IPS-NIHi11 (cell line): ENCODE measurements at places on chromosomes 13 and 19.

- no peak for DNase-seq
Observed at GRCh38 chr19:28292822-28293500, 920.0 kb downstream of the UQCRFS1 start.

- DNase-seq: no peak
Observed at GRCh38 chr13:37187105-37187504, 81.6 kb upstream of the CSNK1A1L start.

- DNase-seq: no peak
Observed at GRCh38 chr13:53217194-53217593, 188.6 kb downstream of the OLFM4 start.

DNA sequence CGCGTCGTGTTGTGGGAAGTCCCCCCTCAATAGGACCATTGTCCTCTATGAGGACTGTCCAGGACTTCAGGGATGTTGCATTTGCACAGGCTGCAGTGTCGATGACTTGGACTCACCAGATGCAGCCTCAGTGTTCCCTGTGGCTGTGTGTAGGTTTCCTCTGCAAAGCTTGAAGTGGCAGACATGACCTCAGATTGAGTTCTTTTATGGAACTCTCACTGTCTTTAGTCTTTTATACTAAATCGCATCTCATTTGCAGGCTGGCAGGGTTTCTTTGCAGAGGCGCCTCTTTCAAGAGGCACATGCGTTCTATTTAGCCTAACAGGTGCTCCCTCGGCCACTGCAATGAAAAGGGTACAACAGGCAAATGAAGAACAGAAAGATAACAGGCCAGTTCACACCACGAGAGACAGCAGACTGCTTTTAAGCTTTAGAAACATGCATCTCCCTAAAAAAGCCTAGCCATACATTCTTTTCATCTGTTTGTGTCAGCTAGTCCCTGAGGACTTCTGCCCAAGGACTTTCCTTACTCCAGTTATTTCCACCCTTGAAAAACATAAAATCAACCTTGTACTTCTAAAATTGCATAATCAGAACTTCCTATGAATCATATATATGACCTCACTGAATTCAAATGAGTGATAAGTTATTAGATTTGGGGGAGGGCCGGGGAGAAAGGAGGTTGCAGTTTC is 118.4 kb downstream of the RAB20 start:
- no peak for DNase-seq

DNA sequence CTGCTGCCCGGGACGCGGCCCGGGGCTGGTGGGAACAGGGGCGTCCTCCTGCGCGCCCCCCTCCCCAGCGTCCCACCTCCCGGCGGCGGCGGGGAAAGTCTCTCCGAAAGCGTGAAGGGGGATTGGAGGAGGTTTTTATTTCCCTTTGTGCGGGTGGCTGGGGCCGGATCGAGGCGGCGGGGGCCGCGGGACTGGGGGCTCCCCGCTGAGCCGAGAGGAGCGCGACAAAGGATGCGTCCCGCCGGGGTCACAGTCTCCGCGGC is 132 bp downstream of the SHD start:
- DNase-seq: no peak

- no peak for DNase-seq
Observed at GRCh38 chr13:97933776-97934175, 19.7 kb upstream of the IPO5 start.

DNA sequence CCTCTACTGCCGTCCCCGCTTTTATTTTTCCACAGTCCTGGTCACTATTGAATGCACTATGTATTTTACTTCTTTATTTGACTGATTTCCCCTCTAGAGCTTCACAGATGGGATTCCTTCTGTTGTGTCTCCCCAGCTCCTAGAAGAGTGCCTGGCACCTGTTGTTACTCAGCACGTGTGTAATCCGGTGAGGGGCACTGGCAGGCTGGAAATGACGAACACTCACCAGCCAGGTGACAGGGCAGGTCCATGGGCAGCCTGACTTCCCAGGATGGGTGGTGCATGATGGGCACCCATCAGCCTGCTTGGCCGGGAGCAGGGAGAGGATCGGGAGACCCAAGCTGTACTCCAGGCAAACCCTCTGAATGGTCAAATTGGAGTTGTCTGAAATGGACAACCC is 67.2 kb downstream of the CEBPG start:
- DNase-seq: no peak

- peak; percentile 54 for DNase-seq
Observed at GRCh38 chr19:18589380-18590272, 1.0 kb downstream of the REX1BD start.

GRCh38 chr13:44236801-44237207 is 136.8 kb upstream of the SERP2 start:
- DNase-seq: no peak

- DNase-seq: no peak
Observed at GRCh38 chr13:44693156-44693764, 117.1 kb upstream of the TSC22D1 start.

DNA sequence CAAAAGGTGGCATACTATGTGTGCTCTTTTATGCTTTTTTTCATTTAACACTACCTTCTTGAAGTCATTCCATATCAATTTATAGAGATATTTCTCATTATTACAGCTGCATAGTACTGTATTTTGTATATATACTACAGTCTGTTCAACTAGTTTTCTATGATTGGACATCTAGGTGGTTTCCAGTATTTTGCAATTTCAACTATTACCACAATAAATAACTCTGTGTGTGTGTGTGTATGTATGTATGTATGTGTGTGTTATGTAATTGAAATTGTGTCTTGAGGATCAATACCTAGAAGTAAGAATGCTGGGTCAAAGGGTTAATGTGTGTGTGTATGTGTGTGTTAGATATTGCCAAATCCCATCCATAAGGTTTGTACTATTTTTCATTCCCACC is 7.0 kb downstream of the LPAR6 start:
- no peak for DNase-seq

DNA sequence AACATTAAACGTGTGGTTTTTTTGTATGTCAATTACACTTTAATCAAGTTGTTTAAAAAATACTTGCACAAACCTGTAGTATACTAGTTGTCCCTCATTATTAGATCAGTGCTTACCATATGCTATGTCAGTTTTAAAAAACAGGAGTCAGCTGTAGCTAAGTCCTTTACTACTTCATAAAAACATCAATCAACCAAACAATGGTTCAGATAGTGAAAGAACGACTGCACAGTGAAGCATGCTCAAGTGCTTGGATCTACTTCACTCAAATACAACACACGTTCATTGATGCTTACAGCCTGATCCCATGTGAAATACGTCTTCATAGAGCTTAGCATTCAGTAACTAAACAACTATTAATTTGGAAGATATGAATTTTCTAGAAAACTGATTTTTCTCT is 225.0 kb downstream of the FGF14 start:
- DNase-seq: no peak

- no peak for DNase-seq
Observed at GRCh38 chr19:4059891-4060620, 6.6 kb downstream of the ZBTB7A start.

- DNase-seq: no peak
Observed at GRCh38 chr13:113972451-113973217, 1.2 kb downstream of the C13orf46 start.

DNA sequence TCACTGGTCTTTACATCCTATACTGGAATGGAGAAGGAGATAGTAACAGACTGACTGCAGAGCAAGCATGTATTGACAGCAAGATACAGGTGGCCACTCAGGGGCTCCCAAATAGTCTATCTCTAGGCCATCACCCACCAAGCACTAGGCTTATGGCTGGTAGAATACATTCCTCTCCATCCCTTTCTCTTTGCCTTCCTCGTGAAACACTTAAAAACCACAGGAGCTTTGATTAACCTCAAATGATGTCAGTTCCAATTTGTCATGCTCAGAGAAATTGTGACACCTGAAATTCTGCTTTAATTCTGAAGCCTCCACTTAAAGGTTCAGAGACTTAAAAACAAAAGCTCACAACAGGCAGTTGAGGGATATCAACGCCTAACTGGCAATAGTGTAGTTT is 17.2 kb downstream of the ENOX1 start:
- DNase-seq: no peak

DNA sequence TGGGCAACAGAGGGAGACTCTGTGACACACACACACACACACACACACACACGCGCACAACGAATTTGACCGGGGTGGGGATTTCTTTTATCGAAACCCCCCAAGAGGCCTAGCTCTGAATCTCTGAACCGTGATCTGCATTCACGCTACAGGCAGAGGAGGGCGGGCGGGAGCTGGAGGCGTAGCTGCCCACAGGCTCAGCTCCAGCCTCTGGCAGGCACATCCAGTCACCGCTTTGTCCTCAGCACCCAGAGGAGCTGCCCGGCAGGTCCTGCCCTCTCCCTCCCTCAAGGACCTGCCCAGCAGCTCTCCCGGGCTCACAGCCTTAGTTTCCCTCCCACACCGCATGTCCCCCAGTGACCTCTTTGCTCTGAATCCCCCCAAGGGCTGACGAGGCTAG is 20.0 kb downstream of the CILP2 start:
- no peak for DNase-seq

DNA sequence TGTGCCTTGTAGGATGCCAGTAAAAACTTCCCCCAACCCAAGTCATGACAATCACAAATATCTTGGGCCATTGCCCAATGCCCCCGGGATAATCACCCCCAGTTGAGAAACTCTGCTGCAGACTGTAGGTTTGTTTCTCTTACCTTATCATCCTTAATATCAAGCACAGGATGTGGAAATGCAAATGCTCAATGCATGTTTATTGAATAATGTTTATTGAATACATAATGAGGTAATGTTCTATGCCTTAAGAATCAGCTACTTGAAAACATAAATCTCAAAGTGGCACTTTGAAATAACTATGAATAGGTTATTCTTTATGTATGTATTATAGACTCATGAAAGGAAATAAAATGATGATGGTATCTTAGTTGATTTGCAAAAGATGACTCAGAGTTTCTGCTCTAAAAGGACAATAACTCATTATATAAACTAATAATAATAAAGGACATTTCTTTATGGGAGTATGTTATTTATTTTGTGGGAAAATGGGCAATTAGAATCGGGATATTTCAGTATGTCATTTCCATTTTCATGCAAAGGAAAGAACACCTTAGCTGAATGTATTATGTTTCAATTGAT is 414.2 kb downstream of the EFNB2 start:
- DNase-seq: no peak

DNA sequence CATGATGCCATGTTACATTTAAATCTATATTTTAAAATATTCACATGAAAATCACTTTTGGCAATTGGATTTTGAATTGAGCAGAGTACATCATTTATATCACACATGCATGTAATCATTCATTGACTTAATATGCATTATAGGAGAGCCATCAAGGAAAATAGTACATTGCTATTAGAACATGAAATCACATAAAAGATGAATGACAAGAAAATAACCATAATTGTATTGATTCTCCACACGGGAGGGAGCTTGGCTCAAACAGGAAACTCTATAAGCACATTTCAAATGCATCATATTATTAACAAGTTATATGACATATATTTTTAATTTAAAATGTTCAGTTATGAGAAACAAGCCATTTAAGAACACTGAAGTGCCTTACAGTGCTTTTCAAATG is 208.6 kb upstream of the PRR20A start:
- DNase-seq: no peak

- DNase-seq: no peak
Observed at GRCh38 chr19:34193876-34194275, 21.6 kb downstream of the LSM14A start.

DNA sequence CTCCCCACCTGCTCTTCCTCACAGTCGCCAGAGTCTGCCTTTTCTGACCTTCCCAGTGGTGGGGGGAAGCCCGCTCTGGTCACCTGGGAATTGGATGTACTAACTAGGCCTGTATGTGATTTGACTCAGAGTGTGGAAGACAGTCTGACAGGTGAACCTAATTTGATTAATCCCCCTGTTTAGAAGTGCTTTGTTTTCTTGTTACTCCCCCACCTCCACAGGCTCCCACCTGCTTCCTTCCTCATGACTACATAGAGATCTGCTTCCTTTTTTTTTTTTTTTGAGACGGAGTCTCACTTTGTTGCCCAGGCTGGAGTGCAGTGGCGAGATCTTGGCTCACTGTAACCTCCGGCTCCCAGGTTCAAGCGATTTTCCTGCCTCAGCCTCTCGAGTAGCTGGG is 44.0 kb downstream of the COG3 start:
- no peak for DNase-seq

GRCh38 chr13:33377825-33378224 is 92.3 kb upstream of the STARD13 start:
- no peak for DNase-seq

DNA sequence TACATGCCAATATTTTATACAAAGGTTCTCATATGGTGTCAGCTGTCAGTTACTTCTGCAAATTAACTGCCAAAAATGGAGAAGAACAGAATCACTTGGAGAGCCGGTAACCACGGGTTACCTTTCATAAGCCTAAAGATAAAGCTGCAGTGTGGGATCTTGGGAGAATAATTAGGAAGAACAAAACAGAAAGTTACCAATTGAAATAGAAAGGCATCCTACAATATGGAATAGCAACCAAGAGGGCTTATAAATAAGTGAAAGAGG is 74.2 kb downstream of the TSHZ3 start:
- no peak for DNase-seq

- DNase-seq: no peak
Observed at GRCh38 chr13:37889102-37889501, 19.5 kb upstream of the TRPC4 start.

GRCh38 chr19:30780456-30780855 is 408.3 kb downstream of the ZNF536 start:
- no peak for DNase-seq

DNA sequence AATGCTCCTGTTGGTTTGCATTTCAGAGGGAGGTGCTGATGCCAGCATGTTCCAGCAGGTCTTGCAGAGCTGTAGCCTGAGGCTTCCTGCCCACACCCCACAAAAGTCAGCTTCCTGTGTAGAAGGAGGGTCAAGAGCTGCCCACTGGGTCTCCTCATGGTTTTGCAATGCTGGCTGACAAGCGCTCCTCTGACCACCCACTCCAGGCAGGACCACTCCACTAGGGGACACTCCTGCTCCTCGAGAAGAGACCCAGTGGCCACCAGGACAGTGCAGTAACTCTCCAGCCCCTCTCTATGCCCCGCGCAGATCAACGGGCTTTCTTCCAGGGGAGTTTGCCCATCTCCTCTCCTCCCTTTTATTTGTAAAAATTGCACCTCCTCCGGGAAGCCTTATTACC is 72.9 kb upstream of the UQCRFS1 start:
- peak; percentile 52 for DNase-seq

- DNase-seq: no peak
Observed at GRCh38 chr13:83975655-83976165, 93.4 kb upstream of the SLITRK1 start.

DNA sequence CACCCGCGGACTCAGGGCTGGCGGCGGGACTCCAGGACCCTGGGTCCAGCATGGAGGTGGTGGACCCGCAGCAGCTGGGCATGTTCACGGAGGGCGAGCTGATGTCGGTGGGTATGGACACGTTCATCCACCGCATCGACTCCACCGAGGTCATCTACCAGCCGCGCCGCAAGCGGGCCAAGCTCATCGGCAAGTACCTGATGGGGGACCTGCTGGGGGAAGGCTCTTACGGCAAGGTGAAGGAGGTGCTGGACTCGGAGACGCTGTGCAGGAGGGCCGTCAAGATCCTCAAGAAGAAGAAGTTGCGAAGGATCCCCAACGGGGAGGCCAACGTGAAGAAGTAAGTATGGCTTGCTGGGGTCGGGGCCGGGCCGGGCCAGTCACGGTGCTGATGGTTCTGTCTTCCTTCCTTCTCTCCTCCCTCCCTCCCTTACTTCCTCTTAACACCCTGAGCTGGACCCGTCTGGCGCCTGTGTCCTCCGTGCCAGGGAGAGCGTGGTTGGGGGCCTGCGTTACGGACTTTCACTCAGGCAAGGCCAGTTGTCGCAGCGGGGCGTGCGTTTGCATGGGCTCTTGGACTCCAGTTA is 1.4 kb downstream of the STK11 start:
- DNase-seq: no peak

- peak; percentile 71 for DNase-seq
Observed at GRCh38 chr13:29472332-29472961, 123.0 kb downstream of the SLC7A1 start.

GRCh38 chr13:102091231-102091630 is 310.6 kb downstream of the FGF14 start:
- DNase-seq: peak; percentile 43
